ENCODE measurements at places on chromosomes 12 and 14.

DNA sequence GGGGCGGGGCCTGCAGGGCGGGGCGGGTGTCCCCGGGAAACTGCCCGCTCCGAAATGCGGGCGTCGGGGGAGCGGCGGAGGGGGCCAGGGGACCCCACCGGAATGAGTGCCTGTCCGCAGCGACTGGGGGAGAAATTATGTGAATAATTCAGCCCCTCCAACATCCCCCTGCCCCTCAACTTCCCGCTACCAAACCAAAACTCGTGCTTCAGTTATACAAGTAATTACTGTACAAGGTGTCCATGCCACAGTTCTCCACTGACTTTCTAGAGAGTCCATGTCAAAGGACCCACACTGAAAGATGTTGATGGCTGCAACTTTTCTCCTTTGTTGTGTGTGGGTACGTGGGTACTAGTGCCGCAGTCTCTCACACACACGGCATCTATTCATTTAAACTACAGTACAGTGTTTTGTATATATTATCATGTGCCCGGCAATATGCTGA lies 414 bp upstream of the CDK17 start:
- DNase-seq, result peak; percentile 35

DNA sequence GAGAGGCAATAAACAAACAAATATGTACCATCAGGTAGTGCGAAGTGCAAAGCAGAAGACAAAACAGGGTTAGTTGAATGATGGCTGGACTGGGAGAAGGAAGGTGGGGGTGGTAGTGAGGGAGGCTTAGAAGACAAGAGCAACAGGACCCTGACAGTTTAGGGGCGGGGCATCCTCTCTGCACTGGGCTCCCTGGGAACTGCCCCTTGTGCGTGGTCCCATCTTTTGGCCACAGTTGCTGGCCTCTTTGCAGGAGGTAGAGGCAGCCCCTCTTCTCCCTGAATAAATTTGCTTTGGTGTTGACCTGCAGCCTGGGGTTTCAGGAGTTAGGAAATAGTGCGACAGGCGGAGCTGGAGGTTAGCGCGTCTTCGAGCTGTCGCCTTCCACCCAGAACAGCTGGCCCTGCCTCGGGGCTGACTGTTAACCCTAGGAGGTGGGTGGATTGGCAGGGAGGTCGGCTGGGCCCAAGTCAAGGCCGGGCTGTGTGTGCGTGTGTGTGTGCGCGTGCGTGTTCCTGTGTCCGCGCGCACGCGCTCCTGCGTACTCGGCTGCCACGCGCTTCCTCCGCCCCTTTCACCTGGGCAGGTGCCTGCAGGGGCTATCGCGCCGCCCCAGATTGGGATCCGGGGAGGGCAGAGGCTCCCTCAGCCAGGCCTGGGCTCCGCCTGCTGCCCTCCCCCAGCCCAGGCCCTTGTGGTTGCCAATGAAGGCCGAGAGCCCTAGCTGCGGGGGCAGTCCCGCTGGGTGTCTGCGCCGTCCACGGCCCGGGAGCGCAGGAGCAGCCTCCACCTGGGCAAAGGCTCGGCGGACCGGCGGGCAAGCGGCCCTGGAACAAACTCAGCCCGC lies 180.8 kb downstream of the ADCK1 start:
- DNase-seq, result no peak

GRCh38 chr12:30679241-30679640 lies 16.4 kb downstream of the IPO8 start:
- DNase-seq, result no peak

- no peak for DNase-seq
Observed at GRCh38 chr14:100038065-100038464, 27.2 kb upstream of the EVL start.

DNA sequence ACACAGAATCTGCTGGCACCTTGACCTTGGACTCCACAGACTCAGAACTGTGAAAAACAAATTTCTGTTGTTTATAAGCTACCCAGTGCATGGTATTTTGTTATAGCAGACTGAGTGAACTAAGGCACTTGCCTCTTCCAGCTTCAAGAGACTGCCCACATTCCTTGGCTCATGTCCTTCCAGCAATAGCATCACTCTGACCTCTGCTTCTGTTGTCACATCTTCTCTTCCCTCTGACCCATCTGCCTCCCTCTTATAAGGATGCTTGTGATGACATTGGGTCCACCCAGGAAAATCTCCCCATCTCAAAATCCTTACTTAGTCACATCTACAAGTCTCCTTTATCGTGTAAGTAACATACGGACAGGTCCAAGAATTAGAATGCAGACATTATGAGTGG lies 200.4 kb downstream of the PIK3C2G start:
- no peak for DNase-seq

DNA sequence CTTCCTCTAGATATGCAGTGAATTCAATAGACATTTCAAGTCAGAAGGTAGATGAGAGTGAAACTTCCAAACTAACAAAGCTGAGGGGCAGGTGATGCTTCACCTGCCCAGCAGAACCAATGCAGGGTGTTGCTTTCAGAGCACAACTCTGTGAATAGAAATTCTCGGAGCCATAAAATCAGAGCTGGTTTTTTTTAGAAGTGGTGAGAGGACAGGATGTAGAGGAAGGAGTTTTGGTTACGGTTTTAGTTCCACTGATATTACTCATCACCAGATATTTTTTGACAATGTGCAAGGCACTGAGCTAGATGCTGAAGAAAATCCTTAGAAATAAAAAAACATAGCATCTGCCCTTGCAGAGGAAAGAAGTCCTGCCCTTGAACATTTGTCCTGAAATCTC lies 62.2 kb downstream of the BMP4 start:
- DNase-seq, result peak; percentile 89

GRCh38 chr12:53624956-53625355 lies 1.2 kb downstream of the ATF7 start:
- DNase-seq, result peak; percentile 6

- DNase-seq, result peak; percentile 26
Observed at GRCh38 chr14:99229654-99230207, 42.3 kb downstream of the BCL11B start.

DNA sequence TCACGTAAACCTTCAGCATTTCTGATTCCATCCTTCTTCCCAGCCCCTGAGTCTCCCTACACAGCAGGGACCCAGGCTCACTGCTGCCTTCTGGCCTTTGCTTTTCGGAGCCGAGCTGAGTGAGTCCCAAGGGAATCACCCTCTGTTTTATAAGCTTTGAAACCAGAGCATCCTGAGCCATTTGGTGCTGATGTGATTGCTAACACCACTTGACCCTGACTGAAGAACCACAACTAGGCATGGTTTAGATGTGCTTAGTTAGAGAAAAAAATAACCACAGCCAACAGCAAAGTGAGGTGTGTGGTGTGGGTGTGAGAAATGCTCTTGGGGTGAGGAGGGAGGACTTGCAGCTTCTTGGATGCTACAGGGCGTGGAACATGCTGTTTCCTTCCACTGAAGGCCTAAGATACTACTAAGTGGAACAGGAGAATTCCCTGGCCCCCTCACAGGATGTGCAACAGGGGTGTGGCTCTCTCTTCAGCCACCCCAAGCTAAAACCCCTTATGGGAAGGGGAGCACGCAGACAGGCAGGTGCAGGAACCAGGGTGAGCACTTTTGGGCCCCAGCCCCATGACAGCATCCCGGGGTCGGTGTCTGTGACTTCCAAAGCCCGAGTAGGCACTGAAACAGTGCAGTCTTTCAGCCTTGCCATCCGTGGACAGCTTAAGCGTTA lies at the start of gene TC2N:
Gene TC2N (minus strand): TSS at position 221 of the 673 bp plus-strand sequence. CDS start 53,767 bp downstream, outside the sequence.
- DNase-seq, result no peak

GRCh38 chr14:36222952-36223468 lies 46.5 kb upstream of the PTCSC3 start:
- DNase-seq, result no peak

DNA sequence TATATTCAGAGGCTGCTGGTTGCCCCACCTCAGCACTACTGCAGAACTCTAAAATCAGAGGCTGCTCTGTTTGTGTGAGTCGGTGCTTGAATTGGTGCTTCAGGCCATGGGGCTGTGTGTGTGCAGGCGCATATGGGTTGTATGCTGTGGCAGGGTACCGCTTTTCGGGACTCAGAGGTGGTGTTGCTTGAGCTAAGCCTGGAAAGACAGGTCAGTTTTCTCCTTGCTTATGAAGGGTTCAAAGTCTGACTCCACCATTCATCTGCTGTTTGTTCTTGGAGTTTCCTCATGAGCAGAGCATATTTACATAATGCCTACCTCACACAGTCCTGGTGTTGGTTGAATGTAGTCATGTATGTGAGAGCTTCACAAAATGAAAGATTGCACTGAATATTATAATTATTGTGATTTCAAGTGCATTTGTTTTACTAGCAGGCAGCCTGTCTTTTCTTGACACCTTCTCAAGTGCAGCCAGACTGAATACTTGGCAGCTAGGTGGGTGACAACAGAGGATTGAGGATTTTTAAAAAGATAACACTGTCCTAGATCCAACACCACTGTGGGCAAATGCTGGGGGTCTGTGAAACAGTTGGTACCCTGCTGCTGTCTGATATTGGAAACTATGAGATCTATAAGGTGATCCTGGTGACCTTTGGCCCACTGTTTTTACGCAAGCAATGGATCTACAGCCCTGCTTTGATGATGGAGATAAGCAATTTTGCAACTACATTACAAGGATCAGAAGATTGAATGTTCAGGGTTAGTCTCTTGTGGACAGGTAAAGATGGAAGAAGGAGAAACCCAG lies 1.0 kb upstream of the ANG start:
- DNase-seq, result no peak

DNA sequence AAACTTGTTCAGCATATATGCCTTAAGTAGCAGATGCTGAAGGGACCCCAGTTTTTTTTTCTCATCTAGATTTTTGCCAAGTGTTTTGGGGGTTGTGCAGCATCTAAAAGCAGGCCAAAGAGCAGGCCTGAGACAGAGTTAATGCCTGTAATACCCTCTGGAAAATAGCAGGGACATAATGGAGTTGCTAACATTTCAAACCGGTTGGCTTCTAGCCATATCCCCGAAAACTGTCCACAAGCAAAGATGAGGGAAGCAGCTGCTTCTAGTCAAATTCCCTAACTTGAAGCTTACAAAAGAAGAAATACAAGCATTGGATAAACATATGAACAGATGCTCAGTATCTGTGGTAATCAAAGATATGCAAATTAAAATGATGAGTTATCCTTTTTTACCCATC lies 52.1 kb upstream of the AEBP2 start:
- no peak for DNase-seq

- no peak for DNase-seq
Observed at GRCh38 chr12:131163189-131163738, 209.6 kb downstream of the ADGRD1 start.

DNA sequence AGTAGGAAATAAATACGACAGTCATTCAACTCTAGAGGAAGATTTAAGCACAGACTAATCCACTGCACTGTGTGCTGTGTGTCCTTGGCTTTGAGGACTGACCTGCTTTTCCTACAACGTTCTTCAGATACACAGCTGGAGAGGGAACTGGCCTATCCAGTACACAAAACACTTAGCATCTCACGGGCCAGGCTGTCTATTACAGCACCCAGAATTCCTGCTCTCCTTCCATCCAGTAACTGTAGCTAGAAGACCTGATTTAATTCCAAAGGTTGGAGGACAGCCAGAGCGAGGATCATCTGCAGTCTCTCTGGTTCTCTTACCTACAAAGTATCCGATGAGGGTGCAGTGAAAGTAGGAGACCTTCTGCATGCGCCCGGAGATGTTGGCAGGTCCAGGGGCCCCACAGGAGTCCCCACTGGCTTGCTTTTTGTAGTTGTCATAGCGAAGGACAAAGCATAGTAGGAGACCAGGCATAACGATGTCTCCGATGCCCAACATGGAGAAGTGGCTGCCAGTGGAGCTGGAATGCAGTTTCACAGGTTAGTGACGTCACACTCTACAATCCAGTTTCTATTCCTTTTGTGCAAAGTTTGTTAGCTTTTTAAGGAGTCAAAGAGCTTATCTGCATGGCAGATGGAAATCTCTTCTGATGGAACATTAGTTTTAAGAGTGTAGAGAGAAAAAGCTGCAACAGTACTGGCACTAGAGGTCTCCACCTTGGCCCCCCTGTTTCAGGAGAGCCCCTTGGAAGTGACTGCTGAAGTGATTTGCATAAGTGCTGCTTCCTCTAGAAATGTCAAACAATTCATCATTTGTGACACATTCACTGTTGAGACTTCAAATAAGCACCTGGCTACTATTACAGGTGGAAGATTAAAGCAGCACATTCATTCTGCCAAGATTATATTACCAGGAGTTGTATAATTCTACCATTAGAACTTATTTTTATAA lies 41.7 kb downstream of the ACADS start:
- no peak for DNase-seq
